ENCODE measurements at places on chromosomes 13 and 19.

DNA sequence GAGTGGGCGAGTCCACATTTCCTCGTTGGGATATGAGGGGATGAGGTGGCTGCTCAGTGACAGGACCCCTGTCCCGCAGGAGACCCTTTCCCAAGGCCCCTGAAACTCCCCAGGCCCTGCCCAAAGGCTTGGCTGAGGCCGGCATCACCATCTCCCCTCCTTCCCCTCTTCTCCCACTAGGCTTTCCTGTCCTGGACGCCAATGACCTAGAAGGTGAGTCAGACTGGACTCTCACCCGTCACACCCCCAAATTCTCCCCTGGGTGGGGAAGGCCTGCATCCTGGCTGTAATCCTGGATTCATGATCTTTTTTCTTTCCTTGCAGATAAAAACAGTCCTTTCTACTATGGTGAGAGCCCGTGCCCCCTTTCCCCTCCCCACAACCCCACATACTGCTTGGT is 5.3 kb downstream of the FXYD3 start:
- no peak for DNase-seq

GRCh38 chr19:50851620-50852019 is 3.1 kb upstream of the KLK3 start:
- no peak for DNase-seq

GRCh38 chr13:78478183-78478582 is 125.2 kb downstream of the POU4F1 start:
- DNase-seq = no peak

DNA sequence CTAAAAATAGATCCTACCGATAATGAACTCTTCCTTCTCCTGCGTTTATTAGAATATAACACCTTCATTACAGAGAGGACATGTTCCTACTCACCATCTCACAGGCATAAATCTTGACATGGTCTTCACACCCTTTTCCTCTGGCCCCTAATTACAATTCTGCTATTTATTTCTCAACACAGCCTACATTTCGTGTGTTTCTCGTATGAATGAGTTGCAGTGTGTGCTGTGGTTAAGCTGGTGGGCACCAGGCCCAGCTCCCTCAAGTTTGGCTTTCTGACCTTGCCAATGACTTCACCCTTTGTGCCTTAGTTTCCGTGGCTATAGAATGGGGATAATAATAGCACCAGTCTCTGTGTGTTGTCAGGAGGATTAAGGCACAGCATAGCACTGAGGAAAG is 12.3 kb upstream of the KATNAL1 start:
- DNase-seq = no peak

GRCh38 chr13:50124536-50125303 is 109.5 kb downstream of the KCNRG start:
- DNase-seq = peak; percentile 97

DNA sequence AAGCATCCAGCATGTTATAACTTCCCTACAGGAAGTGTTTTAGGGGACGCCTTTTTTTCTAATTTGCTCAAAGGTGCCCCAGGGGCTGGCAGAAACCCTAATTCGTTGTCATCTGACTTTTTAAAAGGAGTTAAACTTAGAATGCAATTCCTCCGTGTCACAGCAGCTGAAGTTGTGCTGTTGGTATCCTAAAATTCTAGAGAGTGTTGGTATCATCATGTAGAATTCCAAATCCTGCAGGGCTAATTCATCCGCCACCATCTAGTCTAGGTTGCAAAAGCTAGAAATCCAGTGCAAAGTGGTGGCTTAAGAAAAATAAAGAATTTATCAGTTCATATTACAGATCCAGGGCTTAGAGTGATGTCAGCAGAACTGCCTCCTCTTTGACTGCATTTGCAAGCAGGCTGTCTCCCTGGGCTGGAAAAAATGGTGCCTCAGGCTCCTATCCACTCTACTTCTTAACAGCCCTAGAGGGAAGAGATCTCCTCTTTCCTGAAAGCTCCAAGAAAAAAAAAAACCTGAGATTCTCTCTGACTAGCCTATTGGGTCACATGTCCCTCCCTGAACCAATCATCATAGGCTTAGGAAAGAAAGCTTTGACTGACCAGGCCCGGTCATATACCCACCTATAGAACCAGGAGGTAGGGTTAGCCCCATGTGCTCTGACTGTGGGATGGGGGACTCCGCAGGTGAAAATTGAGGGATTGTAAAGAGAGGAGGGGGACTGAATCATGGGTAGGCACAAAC is 73.0 kb downstream of the MAP4K1 start:
- DNase-seq = no peak

- DNase-seq = no peak
Measured at GRCh38 chr13:50684366-50684765, 159.1 kb downstream of the DLEU7 start.

DNA sequence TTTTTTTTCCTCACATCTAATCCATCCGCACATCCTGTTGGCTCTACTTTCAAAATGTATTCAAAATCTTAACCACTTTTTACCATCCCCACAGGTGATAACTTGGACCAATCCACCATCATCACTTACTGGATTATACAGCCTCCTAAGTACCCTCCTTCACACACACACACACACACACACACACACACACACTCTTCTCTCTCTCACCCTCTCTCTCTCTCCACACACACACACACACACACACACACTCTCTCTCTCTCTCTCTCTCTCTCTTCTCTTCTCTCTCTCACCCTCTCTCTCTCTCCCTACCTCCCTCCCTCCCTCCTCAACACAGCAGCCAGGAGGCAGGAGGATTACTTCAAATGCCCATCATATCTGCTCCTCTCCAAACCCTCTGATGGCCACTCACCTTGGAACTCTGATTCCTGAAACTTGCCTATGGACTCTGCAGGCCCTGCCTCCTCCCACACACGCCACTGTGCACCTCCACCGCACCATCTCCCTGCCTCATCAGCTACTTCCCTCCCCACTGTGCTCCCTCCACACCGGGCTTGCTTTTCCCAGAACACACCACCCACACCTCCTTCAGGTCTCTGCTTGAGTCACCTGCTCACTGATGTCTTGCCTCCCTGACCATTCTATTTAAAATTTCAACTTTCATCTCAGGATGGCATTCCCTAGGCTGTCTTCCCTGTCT is 39.7 kb downstream of the RCBTB2 start:
- no peak for DNase-seq

DNA sequence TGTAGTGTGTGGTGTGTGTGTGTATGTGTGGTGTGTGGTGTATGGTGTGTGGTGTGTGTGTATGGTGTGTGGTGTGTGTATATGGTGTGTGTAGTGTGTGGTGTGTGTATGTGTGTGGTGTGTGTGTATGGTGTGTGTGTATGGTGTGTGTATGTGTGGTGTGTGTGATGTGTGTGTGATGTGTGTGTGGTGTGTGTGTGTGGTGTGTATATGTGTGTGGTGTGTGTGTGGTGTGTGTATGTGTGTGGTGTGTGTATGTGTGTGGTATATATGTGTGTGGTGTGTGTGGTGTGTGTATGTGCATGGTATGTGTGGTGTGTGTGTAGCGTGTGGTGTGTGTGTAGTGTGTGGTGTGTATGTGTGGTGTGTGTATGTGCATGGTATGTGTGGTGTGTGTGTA is 1.7 kb downstream of the ATP12A start:
- DNase-seq = no peak

- DNase-seq = no peak
Measured at GRCh38 chr13:64674126-64674525, 2556.0 kb downstream of the PCDH9 start.

DNA sequence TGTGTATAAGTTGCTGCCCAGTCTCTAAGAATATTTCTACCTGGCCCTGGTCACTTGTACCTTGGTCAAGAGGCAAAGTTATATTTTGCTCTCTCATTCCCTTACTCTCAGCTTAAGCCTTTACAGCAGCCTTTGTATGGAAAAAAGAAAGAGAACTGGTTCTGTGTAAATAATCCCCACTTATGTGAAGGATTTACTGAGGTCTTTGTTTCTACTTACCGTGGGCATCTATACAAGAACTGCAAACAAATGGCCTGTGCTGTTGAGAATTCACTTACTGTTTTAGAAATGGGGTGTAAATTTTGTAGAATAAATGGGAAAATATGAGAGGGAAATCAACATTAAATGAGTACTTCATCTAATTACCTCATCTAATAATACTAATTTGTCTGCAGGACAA is 267.4 kb downstream of the PCDH20 start:
- DNase-seq = no peak

GRCh38 chr19:9565900-9566705 is 18.2 kb downstream of the ZNF121 start:
- DNase-seq = no peak

- DNase-seq = no peak
Measured at GRCh38 chr13:23561261-23561660, 9.0 kb upstream of the TNFRSF19 start.

DNA sequence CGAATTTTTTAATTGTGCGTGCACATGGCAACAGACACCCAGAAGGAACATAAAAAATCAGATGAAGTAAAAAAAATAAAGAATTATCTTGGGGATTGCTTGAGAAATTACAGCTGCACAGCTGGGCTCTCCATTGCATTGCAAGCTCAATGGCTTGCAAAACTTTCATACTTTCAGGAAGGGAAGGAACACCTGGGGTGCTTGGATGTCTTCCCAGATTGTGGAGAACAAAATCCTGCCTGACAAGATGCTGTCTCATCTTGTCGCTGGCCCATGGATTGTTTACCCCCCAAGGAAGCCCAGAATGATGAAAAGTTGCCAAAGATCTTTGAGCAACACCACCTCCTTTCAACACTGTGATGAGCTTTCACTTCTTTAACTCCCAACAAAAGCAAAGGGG is 11.0 kb upstream of the CASP14 start:
- DNase-seq = no peak

DNA sequence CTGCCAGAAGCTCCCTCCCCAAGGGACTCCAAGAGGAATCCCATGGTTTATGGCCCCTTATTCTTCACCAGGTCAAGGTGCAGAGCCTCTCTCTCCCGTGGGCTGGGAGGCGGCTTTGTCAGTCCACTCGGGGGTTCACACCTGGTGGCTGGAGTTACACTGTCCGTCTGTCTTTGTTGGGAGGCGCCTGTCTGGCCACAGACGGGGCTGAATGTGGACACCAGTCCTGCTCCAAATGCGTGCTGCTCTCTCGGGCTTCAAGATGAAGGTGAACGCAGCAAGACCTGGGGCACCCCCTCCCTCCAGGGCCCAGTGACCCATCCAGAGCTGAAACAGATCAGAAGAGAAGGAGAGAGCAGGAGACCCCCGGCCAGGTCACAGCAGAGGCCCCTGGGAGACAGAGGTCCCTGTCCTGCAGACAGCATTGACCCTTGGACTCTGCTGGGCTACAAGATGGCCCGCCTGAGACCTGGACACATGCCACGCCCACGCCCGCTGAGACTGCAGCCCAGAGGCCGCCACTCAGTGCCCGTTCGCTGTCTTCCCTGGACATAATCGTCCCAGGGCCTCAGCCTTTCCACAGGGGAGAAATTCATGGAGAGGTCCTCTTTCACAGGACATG is 29.9 kb upstream of the TUBGCP3 start:
- DNase-seq = no peak

DNA sequence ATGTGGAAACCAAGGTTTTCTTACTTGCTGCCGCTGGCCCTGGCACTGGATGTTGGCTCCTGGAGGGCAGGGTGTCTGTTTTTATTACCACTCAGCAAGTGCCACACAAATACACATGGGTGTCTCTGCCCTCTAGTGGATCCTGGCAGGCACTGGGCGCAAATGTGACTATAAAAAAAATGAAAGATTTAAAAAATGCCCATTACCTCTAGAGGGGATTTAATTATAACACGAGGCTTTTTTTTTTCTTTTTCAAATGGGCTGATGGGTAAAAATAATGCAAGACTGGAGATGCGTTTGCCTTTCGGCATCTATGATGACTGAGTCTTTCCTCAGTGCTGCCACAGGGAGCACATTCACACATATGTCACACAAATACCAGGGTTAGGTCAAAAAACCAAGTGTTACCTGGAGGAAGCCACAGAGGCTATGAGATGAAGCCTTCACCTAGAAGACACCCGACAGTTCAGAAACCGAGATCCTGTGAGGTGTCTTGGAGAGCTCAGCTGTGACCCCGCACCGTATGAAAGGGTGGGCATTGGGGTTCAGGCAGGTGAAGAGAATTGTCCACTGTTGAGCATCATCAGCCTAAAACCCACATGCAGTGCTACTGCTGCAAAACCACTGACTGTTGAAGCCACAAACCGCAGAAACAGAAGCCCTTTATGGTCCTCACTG is 25.7 kb downstream of the CHAMP1 start:
- DNase-seq = no peak

DNA sequence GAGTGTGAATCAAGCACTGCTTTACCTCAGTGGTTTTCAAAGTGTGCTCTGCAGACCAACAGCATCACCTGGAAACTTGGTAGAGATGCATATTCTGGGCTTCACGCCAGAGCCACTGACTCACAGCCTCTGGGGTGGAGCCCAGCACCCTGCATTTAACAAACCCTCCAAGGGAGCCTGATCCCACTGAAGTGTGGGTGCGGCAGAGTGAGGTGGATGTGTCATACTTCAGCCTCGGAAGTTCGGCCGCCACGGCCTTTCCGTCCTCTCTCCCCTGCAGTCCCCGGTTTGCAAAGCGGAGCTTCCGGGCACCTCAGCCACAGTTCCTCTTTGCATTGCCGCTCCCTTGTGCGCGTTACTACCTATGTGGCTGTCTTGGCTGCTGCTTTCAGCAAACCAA is 33.3 kb upstream of the MICU2 start:
- DNase-seq = peak; percentile 5

DNA sequence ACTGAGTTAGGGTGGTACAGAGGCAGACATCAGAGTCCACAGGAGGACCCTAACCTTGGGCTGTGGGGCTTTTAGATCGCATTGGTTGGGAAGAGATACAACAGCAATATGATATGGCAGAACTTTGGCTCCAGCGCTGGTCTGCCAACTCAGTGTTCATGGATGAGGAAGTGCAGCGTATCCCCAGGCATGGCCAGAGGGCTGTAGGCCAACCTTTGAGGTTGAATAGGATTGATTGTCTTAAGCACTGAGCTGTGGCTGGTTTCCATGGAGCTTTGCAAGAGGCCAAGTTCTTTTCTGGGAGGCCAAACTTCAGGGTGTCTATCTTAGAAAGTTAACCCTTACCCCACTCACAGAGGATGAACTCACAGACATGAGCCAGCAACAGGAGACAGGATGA is 144.1 kb upstream of the TMTC4 start:
- no peak for DNase-seq

DNA sequence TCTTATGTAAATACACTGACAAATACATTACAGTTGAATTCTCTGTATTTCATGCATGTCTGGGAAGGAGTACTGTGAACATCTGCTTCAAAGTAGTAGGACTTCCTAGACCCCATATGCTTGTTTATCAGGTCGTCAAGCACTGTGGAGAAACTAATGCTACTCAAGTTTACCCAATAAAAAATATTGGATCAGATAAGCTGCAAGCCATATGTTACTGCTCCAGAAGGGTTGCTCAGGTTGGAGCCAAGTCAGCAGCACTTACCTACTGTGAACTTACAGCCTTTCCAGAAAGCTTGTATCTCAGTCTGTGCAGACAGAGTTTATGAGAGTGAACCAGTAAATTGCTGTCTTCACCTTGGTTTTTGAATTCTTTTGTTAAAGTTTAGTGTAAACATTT is 36.2 kb downstream of the SLAIN1 start:
- DNase-seq = no peak

- no peak for DNase-seq
Measured at GRCh38 chr19:29404015-29404414, 121.8 kb upstream of the VSTM2B start.

GRCh38 chr19:30877661-30878113 is 471.5 kb downstream of the TSHZ3 start:
- DNase-seq = no peak

- no peak for DNase-seq
Measured at GRCh38 chr13:20394506-20394905, 131.2 kb downstream of the CRYL1 start.
